Activated naive CD8-positive, alpha-beta T cell treated with anti-CD3 and anti-CD28 coated beads, Interleukin-2, amount 50 U/mL, for 16 hours (primary cell): ENCODE measurements at places on chromosomes 7 and 10.

DNA sequence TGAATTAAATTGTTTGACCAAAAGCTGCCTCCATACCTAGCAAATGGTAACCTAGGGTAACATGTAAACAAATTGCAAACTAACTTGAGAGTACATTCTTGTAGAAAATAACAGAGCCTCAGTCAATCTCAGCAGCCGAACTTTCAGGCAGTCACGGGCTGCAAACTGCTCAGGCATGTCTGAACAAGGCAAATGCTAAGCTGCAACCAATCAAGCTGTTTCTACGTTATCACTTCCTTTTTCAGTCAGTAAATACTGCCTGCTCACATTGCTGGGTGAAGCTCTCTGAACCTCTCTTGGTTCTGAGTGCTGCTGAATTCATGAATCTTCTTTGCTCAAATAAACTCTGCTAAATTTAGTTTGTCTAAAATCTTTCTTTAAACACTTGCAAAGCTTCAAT, 1212.4 kb downstream of the SORCS1 start:
- DNase-seq, result no peak

DNA sequence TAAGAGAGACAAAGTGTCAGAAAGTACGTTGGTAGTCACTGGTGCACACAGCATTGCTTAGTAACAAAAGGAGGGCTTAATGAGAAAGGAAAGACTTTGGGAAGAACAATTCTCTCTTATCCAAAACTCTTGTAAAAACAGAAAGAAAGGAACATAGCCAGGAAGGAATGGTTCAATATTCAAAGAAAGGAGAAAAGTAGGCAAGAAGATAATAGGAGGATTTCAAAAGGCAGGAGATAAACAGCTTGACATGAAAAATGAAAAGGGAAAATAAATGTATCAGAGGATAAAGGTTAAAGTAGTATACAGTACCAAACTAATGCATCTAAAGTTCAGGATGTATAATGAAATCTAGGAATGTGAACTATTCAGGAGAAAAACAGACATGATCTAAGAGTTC, 20.1 kb downstream of the ZFAND4 start:
- DNase-seq, result no peak

GRCh38 chr10:111338805-111339204, 262.0 kb downstream of the ADRA2A start:
- no peak for DNase-seq

- DNase-seq, result no peak
These were observed 152.4 kb downstream of the DKK1 start for GRCh38 chr10:52466464-52466863.

- DNase-seq, result no peak
These were observed 12.7 kb downstream of the FAM3C start for GRCh38 chr7:121383235-121383910.

GRCh38 chr10:96153070-96153469, 23.0 kb downstream of the ZNF518A start:
- no peak for DNase-seq

GRCh38 chr7:120504386-120504785, 231.4 kb downstream of the KCND2 start:
- no peak for DNase-seq

GRCh38 chr10:71402005-71402404, 5.3 kb downstream of the CDH23 start:
- DNase-seq, result no peak

DNA sequence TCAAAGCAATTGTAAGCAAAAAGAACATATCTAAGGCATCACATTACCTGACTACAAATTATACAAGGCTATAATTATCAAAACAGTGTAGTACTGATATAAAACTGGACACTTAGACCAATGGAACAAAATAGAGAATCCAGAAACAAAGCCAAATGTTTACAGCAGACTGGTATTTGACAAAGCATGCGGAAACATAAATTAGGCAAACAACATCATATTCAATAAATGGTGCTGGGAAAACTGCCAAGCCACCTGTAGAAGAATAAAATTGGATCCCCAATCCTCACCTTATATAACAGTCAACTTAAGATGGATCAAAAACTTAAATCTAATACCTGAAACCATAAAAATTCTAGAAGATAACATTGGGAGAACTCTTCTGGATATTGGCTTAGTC, 240.8 kb upstream of the POM121L12 start:
- DNase-seq, result no peak

- DNase-seq, result no peak
These were observed 29.4 kb upstream of the NKX6-2 start for GRCh38 chr10:132815168-132815857.

- DNase-seq, result no peak
These were observed 61.0 kb downstream of the GALNT11 start for GRCh38 chr7:152086513-152086912.
